ENCODE measurements at places on chromosomes 7 and 10. TPM values are rescaled to one million over a fixed set of nuclear protein-coding genes. Genes with fewer than 3 reads are reported as not detected.
A peak's percentile ranks its signal among the peaks of the same experiment; 100 is the strongest.

GPR26 gene
- polyA plus RNA-seq: 0.16 TPM

GRCh38 chr10:19629567-19629966, 186.7 kb upstream of the PLXDC2 start:
- peak; percentile 21 for DNase-seq

- DNase-seq: peak; percentile 92
Observed at GRCh38 chr7:101085162-101085964, at the start of gene TRIM56. TRIM56 (plus strand) TSS chr7:101085481; CDS start chr7:101087313, 1,832 bp downstream.

DNA sequence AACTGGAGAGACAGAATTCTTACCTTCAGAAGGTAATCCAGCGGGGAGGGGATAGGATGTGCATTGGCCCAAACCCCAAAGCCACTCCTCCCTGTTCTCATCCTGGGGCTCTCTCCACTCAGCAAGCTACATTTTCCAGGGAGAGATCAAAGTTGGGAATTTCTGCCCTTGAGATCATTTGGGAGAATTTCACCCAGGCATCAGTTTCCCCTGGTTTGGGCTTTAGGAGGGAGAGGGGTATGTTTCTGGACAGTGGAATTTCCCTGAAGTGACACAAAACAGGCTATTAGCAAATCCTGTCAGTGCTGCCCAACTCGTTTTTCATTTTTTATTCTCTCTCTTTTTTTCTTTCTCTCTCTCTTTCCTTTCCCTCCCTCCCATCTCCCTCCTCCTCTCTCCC, 35.7 kb downstream of the CYP17A1 start:
- DNase-seq: no peak

FKBP6 gene
- polyA plus RNA-seq: 0.04 TPM

LIPM gene
- 0.04 TPM for polyA plus RNA-seq

SLC39A12 gene
- 0.03 TPM for polyA plus RNA-seq

DNA sequence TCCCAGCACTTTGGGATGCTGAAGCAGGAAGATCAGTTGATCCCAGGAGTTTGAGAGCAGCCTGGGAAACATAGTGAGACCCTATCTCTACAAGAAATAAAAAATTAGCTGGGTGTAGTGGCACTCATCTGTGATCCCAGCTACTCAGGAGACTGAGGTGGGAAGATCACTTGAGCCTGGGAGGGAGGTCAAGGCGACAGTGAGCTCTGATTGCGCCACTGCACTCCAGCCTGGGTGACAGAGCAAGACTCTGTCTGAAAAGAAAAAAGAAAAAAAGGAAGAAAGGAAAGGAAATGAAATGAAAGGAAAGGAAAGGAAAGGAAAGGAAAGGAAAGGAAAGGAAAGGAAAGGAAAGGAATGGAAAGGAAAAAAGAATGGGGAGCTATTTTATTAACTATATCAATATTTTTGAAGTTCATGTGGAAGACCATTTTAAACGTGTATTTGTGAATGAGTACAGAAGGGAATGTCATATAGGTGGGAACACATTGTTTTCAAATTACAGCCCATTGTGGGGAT, 7.1 kb upstream of the IFIT2 start:
- no peak for DNase-seq

All from large intestine (tissue), 12 donors.